NCI-H2081 (cell line): ENCODE measurements at places on chromosomes 12 and 14.

GRCh38 chr12:57055824-57056223, 5.9 kb upstream of the MYO1A start:
- DNase-seq: no peak

- DNase-seq: no peak
These were observed 18.8 kb downstream of the TTC7B start for GRCh38 chr14:90797451-90797850.

- DNase-seq: peak; percentile 5
These were observed 520.5 kb upstream of the STXBP6 start for GRCh38 chr14:25570483-25570882.

GRCh38 chr12:64671681-64672080, 61.4 kb downstream of the RASSF3 start:
- DNase-seq: no peak

DNA sequence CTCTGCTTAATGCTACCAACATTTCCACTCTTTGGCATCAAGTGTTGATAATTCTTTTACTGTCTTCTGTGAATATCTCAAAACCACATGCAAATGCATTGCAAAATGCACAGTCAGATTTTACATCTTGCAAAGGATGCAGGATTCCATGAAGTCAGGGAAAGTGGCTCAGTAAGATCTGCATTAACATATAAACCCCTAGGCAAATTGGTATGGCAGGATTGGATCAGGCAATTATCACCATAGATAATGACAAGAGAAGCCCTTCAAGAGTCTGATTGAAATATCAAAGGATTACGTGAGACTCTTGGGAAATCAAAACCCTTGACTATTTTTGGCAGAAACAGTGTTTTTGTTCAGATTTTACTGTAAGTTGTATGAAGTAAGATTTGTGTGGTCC, 71.0 kb downstream of the TMTC2 start:
- DNase-seq: no peak

DNA sequence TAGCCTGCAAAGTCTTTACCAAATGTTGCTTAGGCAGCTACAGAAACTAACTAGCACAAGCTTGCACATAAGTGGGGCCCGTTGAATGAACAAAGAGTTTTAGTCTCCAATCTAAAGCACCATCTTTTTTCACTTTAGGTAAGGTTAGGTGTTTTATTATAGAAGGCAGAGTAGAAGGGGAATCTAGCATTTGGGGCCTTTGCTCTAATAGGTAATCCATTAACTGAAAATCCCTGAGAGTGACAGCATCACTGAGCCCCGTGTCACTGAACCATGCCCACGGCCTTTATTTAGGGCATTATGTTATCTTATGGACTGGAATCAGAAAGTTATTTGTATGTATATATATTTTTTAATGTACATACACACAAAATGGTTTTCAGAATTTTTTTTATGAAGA, 25.1 kb downstream of the CPNE8 start:
- DNase-seq: no peak
